ENCODE measurements at places on chromosomes 3 and 15.

- DNase-seq, result no peak
These were observed 921.3 kb downstream of the TUSC7 start for GRCh38 chr3:117630885-117631284.

GRCh38 chr3:171491361-171491760 lies 31.2 kb upstream of the TNIK start:
- no peak for DNase-seq

DNA sequence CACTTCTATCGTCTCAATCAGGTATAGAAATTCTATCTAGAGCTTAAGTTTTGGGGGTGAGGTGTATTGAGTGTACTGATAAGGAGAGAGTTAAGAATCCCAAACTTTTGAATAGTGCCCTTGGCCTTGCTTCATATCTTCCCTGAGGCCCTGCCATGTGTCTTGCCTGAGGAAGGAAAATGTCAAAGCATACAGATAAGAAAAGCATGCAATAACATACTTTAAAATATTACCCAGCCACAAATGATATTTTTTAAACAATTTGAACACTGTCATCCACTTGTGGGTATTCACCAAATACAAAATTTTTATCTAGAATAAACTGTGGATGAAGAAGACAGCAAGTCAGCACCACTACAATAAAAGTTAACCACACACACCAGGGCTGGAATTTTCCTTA lies 631.0 kb upstream of the ALCAM start:
- no peak for DNase-seq

GRCh38 chr3:112013058-112013783 lies 14.5 kb downstream of the TAGLN3 start:
- DNase-seq, result peak; percentile 34

DNA sequence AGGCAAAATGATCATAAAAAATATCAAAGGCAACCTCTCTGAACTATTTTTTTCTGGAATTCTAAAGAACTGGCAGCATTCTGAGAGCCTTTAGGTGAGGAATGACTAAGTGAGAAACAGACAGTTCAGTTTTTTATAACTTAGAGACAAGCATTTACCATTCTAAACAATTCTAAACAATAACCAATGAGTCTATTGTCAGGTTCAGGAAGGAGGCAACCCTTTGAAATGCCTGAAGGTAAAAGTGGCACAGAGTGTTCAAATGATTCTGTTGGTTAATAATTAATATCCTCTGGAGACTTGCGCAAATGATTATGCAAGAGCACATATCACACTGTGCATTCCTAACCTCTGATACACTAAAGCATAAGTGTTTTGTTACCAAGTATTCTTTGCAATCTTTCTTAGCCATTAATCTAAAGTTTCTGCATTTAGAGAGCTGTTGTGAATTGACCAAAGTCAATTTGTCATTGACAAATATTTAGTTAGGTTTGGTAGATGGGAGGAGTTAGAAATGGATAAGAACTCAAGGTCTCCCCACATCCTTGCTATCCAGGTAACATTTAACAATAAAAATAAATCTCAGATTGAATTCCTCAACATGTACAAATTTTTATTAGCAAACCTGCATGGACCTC lies 9.2 kb upstream of the TGFBR2 start:
- no peak for DNase-seq

- no peak for DNase-seq
These were observed 82.7 kb upstream of the VGLL3 start for GRCh38 chr3:87073496-87074145.

DNA sequence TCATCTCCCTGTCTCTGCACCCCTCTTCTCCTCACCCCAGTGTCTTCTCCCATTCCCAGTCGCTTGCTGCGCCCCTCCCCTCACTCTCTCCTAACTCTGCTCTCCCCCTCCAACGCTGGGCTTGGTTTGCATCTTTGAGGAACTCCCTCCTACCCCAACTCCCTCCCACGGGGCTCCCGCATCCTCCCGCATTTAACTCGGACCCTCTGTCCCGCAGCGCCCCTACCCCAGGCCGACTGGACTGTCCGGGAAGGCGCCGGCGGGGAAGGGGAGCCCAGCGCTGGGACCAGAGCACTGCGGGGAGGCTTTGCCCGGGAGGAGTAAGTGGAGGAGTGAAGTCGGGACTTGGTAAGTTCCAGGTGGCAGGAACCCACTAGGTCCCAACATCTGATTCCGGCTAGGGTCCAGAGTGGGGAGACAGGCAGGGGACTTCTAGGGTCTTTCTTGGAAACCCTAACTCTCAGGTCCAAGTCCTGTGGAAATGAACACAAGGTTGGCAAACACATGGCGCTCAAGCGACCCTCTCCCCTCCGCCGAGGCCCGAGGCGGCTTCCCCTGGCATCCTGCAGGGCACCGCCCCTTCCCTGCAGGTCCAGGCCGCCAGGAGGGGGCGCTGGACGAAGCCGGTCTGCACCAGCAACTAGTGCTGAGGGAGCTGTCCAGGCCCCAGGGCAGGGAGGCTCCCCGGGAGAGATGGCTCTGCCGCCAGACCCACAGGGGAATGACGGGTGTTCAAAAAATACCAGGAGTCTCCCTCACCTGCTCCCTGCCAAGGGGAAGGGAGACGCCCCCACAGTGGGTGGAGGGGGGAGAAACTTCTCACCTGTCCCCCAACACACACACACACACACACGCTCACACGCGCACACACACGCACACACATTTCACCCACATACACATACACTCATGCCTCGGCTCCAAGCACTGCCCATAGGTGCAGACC lies 53.2 kb downstream of the LHFPL4 start:
- DNase-seq, result peak; percentile 38

- DNase-seq, result peak; percentile 27
These were observed 25.0 kb downstream of the LSM3 start for GRCh38 chr3:14203521-14204079.

GRCh38 chr15:73954188-73955145 lies 28.2 kb downstream of the LOXL1 start:
- no peak for DNase-seq

DNA sequence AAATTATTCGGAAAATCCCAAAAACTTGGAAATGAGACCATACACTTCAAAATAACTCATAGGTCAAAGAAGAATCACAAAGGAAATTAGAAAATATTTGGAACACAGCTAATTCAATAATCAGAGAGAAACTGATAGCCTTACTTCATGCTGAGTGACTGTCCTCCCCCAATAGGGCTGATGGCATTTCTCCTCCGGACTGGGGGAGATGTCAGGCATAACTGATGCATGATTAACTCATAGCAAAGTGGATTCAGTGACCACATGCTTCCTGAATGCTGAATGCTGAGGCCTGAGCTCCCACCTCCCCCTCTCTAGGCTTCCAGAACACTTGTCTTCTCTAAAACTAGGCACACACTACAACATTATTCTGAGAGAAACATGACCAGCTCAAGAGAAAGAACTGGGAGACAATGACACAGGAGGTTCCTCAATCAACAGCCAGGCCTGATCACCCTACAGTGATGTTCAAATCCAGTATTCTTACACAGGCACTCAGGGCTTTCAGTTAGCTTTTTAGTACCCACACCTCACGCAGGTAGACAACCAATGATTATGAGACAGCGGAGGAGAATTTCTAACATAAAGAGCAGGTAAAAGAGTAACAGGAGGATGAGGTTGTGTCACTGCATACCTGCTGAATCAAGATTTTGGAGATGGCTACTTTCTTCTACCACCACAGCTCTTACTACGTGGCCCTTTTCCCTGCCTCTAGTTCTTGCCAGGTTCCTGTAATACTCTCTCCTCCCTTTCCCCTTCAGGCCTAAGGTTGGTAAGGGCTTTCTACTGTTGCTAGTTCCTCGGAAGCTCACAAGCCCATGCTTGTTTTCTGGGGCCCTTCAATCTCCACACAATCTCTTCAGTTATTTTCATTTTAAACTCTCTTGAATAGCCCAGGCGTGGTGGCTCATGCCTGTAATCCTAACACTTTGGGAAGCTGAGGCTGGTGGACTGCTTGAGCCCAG lies 96.1 kb downstream of the FMN1 start:
- DNase-seq, result no peak

DNA sequence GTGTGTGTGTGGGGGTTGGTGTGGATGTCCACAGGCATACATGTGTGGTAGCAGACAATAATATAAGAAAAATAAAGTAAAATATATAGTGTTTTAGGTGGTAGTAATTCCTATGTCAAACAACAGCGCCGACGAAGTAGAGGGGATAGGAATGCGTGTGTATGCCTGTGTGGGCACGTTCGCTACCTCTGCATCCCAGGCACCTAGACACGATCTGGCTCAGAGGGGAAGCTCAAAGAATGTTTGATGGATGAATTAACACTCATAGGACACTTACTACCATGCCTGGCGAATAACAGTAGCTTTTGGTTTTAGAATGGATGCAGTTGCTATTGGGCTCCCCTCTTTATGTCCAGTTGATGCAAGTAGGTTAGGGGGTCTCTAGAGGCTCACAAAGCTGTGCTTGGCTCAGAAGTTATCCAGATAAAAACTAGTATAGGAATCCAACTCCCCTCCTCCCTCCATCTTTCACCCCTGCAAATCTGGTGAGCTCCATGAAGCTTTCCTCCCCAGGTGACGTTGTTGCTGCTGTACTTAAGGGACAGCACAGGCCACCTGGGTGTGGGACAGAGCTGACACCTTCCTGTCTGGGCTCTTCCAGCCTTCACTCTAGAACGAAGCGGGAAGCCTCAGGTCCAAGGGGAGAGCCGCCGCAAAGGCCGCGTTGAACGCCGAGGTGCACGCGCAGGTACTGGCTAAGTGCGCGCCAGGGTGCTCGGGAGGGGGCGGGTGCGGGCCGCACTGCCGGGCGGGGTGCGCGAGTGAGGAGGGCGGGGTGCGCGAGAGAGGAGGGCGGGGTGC lies 192.6 kb upstream of the LYSMD4 start:
- DNase-seq, result peak; percentile 53

- DNase-seq, result no peak
These were observed 96.8 kb downstream of the CHDH start for GRCh38 chr3:53749448-53749847.

GRCh38 chr3:188760408-188760807 lies 411.4 kb upstream of the TPRG1 start:
- no peak for DNase-seq

- no peak for DNase-seq
These were observed 23.0 kb upstream of the FURIN start for GRCh38 chr15:90845201-90845949.

DNA sequence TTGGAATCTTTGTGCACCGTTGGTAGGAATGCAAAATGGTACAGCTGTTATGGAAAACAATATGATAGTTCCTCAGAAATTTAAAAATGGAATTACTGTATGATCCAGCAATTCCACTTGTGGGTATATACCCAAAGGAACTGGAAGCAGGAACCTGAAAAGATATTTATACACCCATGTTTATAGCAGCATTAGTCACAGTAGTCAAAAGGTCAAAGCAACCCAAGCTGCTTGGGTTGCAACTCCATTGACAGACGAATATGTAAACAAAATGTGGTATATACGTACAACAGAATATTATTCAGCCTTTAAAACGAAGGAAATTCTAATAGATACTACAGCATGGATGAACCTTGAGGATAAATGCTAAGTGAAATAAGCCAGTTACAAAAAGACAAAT lies 35.0 kb upstream of the CAPN3 start:
- DNase-seq, result no peak

- DNase-seq, result no peak
These were observed 19.6 kb downstream of the CD86 start for GRCh38 chr3:122074621-122075265.

- no peak for DNase-seq
These were observed 92.0 kb downstream of the TMEM108 start for GRCh38 chr3:133130168-133130567.

DNA sequence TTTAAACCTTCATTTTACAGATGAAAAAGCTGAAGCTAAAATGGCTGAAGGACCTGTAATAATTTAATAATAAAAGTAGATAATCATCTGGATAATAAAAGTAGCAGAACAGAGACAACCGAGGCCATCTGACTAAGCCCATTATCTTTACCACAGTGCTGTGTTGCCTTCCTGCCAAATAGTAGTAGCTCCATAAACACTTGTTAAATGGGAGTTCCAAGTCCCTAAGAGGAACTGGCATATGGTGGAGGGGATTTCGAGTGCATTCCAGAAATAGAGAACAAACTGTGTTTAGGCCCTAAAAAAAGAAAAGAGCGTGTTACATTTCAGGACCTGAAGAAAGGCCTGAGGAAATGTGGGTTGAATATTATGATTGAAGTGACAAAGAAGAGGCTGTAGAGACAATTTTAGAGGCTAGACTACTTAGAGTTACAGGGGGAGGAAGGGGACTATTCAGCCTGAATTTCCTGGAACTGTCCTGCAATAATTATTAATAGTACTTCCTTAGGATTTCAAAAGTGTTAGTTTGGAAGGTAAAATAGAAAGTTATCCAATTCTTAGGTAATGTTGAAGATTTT lies 424.3 kb downstream of the ROBO2 start:
- DNase-seq, result no peak

DNA sequence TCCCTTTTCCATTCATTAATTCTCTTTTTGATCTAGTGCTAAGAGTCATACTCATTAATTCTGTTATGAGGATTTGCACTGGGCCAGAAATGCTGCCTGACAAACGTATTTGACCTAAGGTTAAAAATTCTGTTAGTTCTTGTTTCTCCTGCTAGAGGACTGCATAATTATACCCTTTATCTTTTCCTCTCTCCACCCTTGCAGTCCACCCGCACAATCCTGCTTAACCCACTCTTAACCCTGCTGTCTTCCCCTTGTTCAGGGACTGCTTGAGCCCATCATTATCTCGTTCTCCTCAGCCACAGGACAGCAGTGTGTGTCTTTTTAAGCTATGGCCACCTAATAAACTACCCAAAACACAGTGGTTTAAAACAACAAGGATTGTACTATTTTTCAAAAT lies 31.1 kb upstream of the DYNC1LI1 start:
- DNase-seq, result no peak

GRCh38 chr3:94294806-94295205 lies 231.9 kb downstream of the NSUN3 start:
- DNase-seq, result no peak

DNA sequence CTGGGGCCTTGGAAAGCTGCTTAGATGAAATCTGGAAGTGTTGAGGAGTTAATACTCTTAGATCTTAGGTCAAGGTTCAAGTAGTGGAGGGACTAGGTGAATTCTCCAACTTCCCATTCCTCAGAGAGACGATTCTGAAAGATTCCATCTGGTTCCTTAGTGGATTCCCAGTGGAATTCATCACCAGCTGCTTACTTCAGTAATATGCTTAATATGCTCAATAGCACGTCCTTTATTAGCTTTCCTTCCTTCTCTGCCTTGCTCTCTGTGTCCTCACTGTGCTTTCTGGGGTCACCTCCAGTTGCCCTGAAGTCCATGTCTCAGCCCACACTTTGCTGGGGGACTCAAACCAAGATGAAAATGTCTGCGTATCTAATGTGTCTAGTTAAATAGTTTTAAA lies 31.0 kb downstream of the CEP63 start:
- DNase-seq, result no peak

GRCh38 chr3:175336406-175337133 lies 477.4 kb downstream of the NAALADL2 start:
- DNase-seq, result no peak

DNA sequence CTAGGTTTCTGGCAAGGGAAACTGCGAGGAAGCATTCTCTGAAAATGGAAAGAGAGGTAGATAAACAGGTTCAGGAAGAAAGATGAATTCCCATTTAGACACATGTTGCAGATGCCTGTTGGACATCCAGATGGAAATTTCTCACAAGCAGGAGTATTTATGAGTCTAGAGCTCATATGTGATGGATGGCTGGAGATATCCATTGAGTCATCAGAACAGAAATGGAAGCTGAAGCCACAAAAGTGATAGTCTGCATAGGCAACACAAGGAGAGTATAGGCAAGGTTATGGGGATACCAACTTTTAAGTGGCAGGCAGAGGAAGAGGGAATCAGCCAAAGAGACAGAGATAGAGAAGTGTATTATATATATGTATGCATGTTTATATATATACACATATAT lies 6.3 kb upstream of the RAMAC start:
- no peak for DNase-seq
